ENCODE measurements at places on chromosomes 16 and 17. TPM values are rescaled to one million over a fixed set of nuclear protein-coding genes. Genes with fewer than 3 reads are reported as not detected.

GRCh38 chr16:13883276-13883675 lies 36.7 kb upstream of the ERCC4 start:
- no peak overlapping the region for H3K4me3 ChIP-seq
- H3K4me1 ChIP-seq = no peaks in the 10 kb centered on the region
- no peak for DNase-seq
- no peak overlapping the region for H3K27ac ChIP-seq
- H3K36me3 ChIP-seq = no peaks in the 10 kb centered on the region

- H3K4me1 ChIP-seq = no peaks in the 10 kb centered on the region
- H3K27ac ChIP-seq = no peak overlapping the region
- H3K27me3 ChIP-seq = no peaks in the 10 kb centered on the region
- no peak for DNase-seq
- peaks cover 28% of the 10 kb centered on the region for H3K36me3 ChIP-seq
- H3K4me3 ChIP-seq = no peak overlapping the region
Observed at GRCh38 chr17:81582749-81583148, 30.6 kb upstream of the FAAP100 start.

The MAP2K6 gene
- 1.9 TPM for total RNA-seq

GRCh38 chr17:48037036-48037837 lies at the start of gene COPZ2:
COPZ2 (minus strand) TSS chr17:48037797; CDS start chr17:48037777, 20 bp downstream.
- H3K36me3 ChIP-seq = no peaks in the 10 kb centered on the region
- DNase-seq = peak; percentile 51
- H3K4me3 ChIP-seq = peak within 1 kb of the TSS; percentile 66
- H3K27me3 ChIP-seq = peaks cover 19% of the 10 kb centered on the region

The TMEM170A gene
- 41.8 TPM for total RNA-seq

The TUBD1 gene
- 9.5 TPM for total RNA-seq

The PLA2G10 gene
- not detected for total RNA-seq

- H3K36me3 ChIP-seq = no peaks in the 10 kb centered on the region
- H3K27ac ChIP-seq = no peak overlapping the region
- H3K27me3 ChIP-seq = peaks cover 4% of the 10 kb centered on the region
- no peak overlapping the region for H3K4me3 ChIP-seq
- H3K4me1 ChIP-seq = peaks cover 13% of the 10 kb centered on the region
Observed at GRCh38 chr17:41551365-41551764, 20.5 kb downstream of the KRT9 start.

GRCh38 chr17:79913451-79913850 lies 74.2 kb upstream of the CBX4 start:
- H3K36me3 ChIP-seq = no peaks in the 10 kb centered on the region
- no peaks in the 10 kb centered on the region for H3K4me1 ChIP-seq
- no peak overlapping the region for H3K4me3 ChIP-seq
- H3K27me3 ChIP-seq = no peaks in the 10 kb centered on the region
- H3K27ac ChIP-seq = no peak overlapping the region

DNA sequence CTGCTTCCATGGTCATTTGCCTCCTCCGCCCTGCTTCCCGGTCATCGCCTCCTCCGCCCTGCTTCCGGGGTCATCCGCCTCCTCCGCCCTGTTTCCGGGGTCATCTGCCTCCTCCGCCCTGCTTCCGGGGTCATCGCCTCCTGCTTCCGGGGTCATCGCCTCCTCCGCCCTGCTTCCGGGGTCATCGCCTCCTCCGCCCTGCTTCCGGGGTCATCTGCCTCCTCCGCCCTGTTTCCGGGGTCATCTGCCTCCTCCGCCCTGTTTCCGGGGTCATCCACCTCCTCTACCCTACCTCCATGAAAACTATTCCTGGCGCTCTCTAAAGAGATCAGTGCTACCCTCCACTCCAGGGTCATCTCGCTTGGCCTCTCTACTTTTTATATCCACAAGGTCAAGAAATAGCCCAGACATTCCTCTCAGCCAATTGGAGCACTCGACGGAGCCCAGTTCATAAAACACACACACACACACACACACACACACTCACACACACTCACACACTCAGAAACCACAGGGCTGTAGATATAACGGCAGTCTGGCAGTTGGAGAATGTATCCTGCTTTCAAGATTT lies 44.8 kb downstream of the TRARG1 start:
- no peaks in the 10 kb centered on the region for H3K4me1 ChIP-seq
- no peaks in the 10 kb centered on the region for H3K27me3 ChIP-seq
- H3K4me3 ChIP-seq = no peak overlapping the region
- no peak for DNase-seq
- no peak overlapping the region for H3K27ac ChIP-seq

DNA sequence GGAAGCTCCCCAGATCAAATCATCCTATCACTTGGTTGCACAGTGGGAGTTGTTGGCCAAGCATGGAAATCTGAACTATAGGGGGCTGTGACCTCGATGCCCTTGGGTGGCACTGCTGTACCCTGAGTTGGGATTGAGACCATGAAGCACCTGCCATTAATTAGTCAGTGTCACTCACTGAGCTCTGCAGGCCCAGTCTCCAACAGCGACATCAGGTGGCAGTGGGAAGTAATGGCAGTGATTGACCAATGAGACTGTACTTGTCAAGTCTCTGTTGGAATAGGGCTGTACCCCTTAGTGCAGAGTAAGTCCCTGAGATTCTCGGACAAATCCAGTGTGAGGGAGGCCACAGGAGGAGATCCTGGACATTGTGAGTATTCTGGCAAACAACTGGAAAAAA lies 118.0 kb upstream of the RPL38 start:
- H3K4me1 ChIP-seq = no peaks in the 10 kb centered on the region
- no peaks in the 10 kb centered on the region for H3K36me3 ChIP-seq
- no peaks in the 10 kb centered on the region for H3K27me3 ChIP-seq
- H3K4me3 ChIP-seq = no peak overlapping the region

DNA sequence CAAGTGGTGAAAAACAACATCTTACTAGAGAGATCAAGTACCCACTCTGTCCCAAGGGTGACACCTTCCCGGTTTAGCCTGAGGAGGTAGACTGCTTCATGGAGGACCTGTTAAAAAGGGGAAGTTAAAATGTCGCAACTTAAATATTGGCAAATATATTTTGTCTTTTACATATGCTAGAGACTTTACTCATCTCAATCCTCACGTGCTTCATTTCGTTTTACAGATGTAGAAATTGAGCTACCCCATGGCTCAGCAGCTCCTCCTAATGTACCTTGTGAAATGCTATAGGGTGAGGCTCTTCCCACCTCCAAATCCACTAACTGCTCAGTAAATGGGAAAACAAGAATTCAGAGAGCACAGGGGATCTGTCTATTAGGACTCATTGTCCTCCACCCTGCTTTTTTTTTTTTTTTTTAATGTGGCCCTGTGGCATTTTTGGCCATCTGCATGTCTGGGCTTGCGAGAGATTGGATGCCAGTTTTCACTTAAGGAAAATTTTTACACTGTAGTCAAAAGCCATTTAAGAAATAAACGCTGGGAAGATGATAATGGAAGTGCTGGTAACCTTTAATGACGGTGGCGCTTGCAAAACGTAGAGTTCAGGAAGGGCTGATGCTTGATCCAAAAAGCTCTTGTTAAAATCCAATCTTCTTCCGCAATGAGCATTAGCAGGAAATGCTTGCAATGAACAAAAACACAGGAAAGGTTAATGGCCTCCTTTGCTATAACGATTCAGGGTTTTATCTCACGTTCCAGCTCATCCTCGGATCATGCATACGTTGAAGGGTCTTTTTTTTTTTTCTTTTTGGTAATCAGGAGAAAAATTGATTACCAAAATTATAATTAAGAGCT lies 39.8 kb downstream of the HSBP1 start:
- no peaks in the 10 kb centered on the region for H3K4me1 ChIP-seq
- no peaks in the 10 kb centered on the region for H3K36me3 ChIP-seq
- no peak overlapping the region for H3K27ac ChIP-seq
- DNase-seq = no peak
- H3K27me3 ChIP-seq = no peaks in the 10 kb centered on the region
- no peak overlapping the region for H3K4me3 ChIP-seq

- no peak overlapping the region for H3K27ac ChIP-seq
- no peaks in the 10 kb centered on the region for H3K36me3 ChIP-seq
- no peaks in the 10 kb centered on the region for H3K27me3 ChIP-seq
- DNase-seq = no peak
Observed at GRCh38 chr16:52528393-52529065, 18.4 kb downstream of the TOX3 start.

The MT1E gene
- total RNA-seq = 153 TPM

The PIK3R6 gene
- 0.35 TPM for total RNA-seq

- H3K36me3 ChIP-seq = no peaks in the 10 kb centered on the region
- H3K27me3 ChIP-seq = peaks cover 4% of the 10 kb centered on the region
- H3K4me3 ChIP-seq = peak overlapping the region; percentile 41
- DNase-seq = peak; percentile 65
- peak overlapping the region; percentile 51 for H3K27ac ChIP-seq
Observed at GRCh38 chr16:31477220-31478216, 5.4 kb upstream of the SLC5A2 start.

GRCh38 chr16:19240494-19240893 lies 45.0 kb upstream of the CLEC19A start:
- no peaks in the 10 kb centered on the region for H3K36me3 ChIP-seq
- H3K4me3 ChIP-seq = no peak overlapping the region
- DNase-seq = no peak
- H3K27ac ChIP-seq = no peak overlapping the region
- H3K27me3 ChIP-seq = no peaks in the 10 kb centered on the region

GRCh38 chr16:67170168-67170948 lies at the start of gene NOL3:
NOL3 (plus strand) TSS chr16:67170538.
- no peaks in the 10 kb centered on the region for H3K36me3 ChIP-seq
- H3K27me3 ChIP-seq = peaks cover 54% of the 10 kb centered on the region
- peaks cover 31% of the 10 kb centered on the region for H3K4me1 ChIP-seq
- DNase-seq = peak; percentile 46
- H3K4me3 ChIP-seq = peak within 1 kb of the TSS; percentile 37

DNA sequence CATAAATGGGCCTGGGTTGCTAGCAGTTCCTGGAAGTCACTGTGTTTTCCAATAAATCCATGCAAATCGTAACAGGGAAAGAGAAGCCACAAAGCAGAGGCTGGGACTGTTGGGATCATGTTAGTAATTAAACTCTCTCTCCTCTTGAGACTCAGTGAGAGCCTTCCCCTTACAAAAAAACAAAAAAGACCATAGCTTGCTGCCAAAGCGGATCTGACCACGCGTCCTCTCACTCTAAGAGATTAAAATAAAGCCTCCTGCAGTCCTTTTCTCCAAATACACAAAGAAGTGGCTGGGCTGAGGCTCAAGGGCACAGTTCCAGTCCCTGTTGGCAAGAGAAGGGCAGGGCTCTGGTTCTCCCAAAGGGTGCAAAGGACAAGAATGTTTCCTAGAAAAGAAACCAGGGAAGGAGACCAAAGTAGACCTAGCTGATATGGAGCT lies 38.5 kb downstream of the PIGL start:
- no peaks in the 10 kb centered on the region for H3K36me3 ChIP-seq
- no peaks in the 10 kb centered on the region for H3K27me3 ChIP-seq
- no peak overlapping the region for H3K4me3 ChIP-seq
- no peak overlapping the region for H3K27ac ChIP-seq

The TBC1D3 gene
- 1.6 TPM for total RNA-seq

The CCL8 gene
- total RNA-seq = not detected

GRCh38 chr17:62955841-62956352 lies 10.1 kb upstream of the TANC2 start:
- no peak overlapping the region for H3K27ac ChIP-seq
- no peak for DNase-seq
- no peak overlapping the region for H3K4me3 ChIP-seq
- no peaks in the 10 kb centered on the region for H3K4me1 ChIP-seq

The CES3 gene
- total RNA-seq = 0.16 TPM

DNA sequence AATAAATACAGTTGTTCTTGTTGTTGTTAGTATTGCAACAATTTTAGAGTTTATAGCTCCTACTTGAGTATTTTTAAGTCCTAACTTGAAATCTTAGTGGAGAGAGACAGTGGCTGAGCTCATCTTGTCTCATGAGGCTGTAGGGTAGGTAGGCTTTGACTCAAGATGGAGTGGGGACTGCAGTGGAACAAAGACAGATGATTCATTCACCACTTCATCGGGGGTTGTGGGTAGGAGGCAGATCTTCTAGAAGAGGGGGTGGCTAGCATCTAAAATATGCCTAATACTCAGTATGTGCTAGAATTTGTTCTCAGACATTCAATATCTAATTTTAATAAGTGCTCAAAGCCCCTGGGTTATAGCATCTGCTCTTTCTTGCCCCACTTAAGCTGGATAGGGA lies 13.1 kb upstream of the MMD start:
- no peak overlapping the region for H3K27ac ChIP-seq
- no peak for DNase-seq
- H3K4me3 ChIP-seq = no peak overlapping the region
- H3K27me3 ChIP-seq = no peaks in the 10 kb centered on the region
- H3K36me3 ChIP-seq = no peaks in the 10 kb centered on the region

GRCh38 chr17:17842111-17842876 lies 5.5 kb upstream of the SREBF1 start:
- H3K4me3 ChIP-seq = no peak overlapping the region
- no peak for DNase-seq
- peaks cover 34% of the 10 kb centered on the region for H3K4me1 ChIP-seq
- no peaks in the 10 kb centered on the region for H3K27me3 ChIP-seq

The CDH3 gene
- not detected for total RNA-seq

DNA sequence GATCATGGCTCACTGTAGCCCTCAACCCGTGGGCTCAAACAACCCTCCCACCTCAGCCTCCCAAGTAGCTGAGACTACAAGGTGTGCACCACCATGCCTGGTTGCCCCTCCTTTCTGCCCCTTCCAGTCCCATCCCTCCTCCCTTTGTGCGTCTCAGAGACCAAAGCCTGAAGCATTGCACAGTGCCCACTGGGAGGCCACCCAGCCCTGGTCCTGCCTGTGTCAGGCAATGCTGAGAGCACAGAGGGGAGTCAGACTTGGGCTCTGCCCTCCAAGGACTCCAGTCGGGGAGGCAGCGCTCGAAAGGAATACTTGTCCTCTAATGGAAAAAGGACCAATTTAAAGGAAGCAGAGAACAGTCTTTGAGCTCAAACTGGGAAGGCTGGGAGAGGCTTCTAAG lies 20.4 kb downstream of the RAI1 start:
- no peak for DNase-seq
- H3K27me3 ChIP-seq = no peaks in the 10 kb centered on the region
- no peak overlapping the region for H3K4me3 ChIP-seq
- no peaks in the 10 kb centered on the region for H3K4me1 ChIP-seq
- no peak overlapping the region for H3K27ac ChIP-seq
- H3K36me3 ChIP-seq = no peaks in the 10 kb centered on the region

DNA sequence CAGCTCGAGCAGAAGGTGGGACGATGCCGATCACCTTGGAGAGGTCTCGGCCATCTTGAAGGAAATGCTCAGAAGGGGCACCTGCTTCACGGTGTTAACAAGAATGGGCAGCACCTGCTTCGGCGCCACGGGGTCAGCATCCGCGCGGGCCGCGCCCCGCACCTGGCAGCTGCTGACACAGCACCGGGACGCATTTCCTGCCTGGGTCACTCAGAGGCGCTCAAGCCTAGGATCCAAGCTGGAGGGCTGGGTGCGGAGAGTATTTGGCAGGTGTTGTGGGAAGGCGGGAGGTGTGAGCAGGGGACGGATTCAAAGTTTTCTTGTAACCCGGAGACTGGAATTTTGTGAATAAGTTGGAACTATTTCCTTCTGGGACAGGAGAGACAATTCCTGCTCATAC lies 39.3 kb upstream of the AKTIP start:
- no peak overlapping the region for H3K4me3 ChIP-seq
- H3K4me1 ChIP-seq = peaks cover 39% of the 10 kb centered on the region
- H3K27ac ChIP-seq = no peak overlapping the region
- DNase-seq = no peak
- no peaks in the 10 kb centered on the region for H3K36me3 ChIP-seq

The MMP25 gene
- 1.5 TPM for total RNA-seq

The TEX19 gene
- total RNA-seq = not detected

The ETV4 gene
- 5.3 TPM for total RNA-seq

The TPSG1 gene
- not detected for total RNA-seq

The OR3A2 gene
- total RNA-seq = 6.7 TPM

All from CD8-positive, alpha-beta memory T cell (primary cell).